ENCODE measurements at places on chromosomes 11 and 22.

DNA sequence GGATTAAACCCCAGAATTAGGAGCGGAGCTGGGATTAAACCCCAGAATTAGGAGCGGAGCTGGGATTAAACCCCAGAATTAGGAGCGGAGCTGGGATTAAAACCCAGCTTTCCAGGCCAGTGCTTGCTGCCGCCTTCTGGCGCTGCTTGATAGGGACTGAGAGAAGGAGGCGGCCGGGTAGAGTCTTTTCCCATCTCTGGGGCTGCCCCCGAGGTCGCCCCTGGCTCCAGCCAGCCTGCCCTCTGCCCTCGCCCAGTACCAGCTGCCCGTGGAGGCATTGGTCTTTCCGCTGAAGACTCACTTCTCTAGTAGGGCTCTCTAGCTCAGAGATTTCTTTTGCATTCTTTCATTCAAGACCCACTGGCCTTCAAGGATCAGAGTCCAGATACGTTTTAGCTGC lies 5.2 kb downstream of the TRMU start:
- DNase-seq, result no peak

- no peak for DNase-seq
Observed at GRCh38 chr11:27482793-27483192, 10.2 kb upstream of the LGR4 start.

GRCh38 chr11:62577046-62577714 lies 3.5 kb upstream of the EEF1G start:
- no peak for DNase-seq

DNA sequence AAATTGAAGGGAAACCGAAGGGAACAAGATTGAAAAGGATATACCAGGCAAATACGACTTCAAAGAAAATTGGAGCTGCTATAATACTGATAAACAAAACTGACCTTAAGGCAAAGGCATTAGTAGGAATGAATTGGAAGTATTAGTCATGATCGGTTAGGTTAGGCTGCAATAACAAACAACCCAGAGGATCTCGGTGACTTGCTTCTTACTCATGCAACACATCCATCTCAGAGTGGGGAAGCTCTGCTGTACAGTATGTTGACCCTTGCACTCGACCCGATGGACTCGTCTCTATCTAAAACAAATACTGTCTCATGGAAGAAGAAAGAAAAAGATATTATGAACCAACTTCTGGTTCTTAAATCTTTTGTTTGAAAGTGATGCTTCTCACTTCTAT lies 42.3 kb downstream of the SPATA19 start:
- DNase-seq, result no peak

DNA sequence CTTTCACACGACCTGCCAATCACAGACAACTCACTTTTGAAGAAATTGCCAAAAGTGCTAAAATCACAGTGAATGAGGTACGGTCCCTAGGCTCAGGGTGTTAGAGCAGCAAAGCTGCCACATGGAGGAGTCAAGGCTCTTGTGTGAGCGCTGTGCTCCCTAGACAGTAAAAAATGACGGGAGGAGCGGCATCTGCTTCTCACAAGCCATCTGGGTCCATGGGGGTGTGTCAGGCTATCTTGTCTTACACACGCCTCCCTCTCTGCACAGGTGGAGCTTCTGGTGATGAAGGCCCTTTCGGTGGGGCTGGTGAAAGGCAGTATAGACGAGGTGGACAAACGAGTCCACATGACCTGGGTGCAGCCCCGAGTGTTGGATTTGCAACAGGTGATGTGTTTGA lies 14.8 kb downstream of the PSMD13 start:
- DNase-seq, result no peak

DNA sequence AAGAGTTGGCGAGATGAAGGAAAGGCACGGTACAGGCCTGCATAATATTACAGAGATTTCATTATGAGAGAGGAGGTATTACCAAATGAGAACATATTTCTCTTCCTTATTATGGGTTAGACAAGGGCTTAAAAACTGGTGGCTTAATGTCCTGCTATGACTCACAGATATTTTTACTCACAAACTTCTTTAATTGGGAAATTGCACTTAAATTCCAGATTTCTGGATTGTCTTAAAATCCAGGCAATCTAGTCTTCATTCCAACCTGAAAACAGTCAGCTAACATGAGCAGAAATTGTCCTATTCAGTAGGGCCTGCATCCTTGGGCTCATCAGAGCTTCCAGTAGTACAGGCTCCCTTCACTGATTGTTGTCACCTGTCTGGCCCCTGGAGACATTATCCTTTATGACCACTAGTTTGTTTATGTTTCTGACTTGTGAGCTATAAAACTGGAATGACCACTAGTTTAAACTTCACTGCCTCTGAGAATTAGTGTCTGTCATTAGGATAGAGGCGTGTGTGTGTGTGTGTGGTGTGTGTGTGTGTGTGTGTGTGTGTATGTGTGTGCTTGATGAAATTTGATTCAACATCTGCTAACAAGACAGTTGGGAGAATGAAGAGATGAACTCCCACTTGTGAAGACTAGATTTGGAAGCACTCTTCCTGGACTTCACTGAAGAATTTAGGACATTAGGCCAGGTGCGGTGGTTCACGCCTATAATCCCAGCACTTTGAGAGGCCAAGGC lies 25.1 kb downstream of the DBX1 start:
- DNase-seq, result no peak

DNA sequence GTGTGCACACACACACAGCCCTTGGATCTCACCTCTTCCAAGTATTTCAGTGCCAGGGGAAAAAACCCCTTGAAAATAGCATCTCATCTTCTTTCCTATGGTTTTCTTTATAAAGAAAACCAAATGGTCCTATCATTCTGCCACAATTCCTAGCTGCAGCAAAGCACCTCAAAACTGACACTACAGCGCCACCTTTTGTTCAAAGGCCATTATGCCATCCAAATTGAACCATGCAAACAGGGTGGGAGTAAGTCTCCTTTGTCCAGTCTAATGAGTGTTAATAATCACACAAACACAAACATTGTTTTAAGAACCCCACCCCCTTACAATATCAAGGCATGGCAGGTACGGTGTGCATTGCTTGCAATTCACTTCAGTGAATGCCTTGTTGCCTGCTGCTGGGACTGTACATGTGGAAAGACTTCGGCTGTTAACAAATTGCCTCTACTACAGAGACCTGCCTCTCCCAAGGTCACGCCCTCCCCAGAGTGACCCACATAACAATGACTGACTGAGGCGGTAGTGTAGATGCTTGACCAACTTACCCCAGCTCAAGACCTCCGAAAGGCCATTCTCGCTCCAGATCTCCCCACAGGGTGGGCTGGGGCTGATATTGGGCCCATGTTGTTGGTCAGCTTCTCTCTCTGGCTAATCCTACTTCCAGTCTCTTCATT lies 31.7 kb downstream of the FAM181B start:
- peak; percentile 61 for DNase-seq
